ENCODE measurements at places on chromosomes 5 and 9. TPM values are rescaled to one million over a fixed set of nuclear protein-coding genes. Genes with fewer than 3 reads are reported as not detected.

DNA sequence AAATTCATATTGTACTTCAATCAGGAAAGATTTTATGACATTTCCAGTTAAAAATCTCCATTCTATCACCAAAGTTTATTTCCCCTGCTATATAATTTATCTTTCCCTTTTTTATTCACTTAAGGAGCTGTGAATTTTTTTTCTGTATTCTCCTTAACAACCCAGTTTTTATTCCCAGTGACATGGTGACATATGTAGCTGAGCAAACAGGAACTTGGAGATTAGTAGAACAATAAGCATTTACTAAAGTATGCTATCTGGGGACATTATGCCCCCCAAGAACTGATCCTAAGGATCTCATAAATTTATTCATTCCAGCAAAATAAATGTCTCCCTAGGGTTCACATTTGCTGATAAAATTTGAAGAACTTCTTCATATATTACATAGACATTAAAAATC, 1044.0 kb upstream of the CDH6 start:
- no peak for DNase-seq
- H3K27me3 ChIP-seq, result no peaks in the 10 kb centered on the region
- no peaks in the 10 kb centered on the region for H3K36me3 ChIP-seq
- H3K4me3 ChIP-seq, result no peak overlapping the region
- no peaks in the 10 kb centered on the region for H3K4me1 ChIP-seq

GRCh38 chr5:82163452-82164175, 114.5 kb downstream of the RPS23 start:
- no peaks in the 10 kb centered on the region for H3K36me3 ChIP-seq
- H3K4me1 ChIP-seq, result peaks cover 14% of the 10 kb centered on the region
- H3K27ac ChIP-seq, result peak overlapping the region; percentile 9
- H3K4me3 ChIP-seq, result no peak overlapping the region

GRCh38 chr5:100252944-100253343, 282.2 kb upstream of the FAM174A start:
- DNase-seq, result no peak
- H3K27ac ChIP-seq, result no peak overlapping the region
- H3K27me3 ChIP-seq, result no peaks in the 10 kb centered on the region
- no peaks in the 10 kb centered on the region for H3K36me3 ChIP-seq

FAM120AOS gene
- 32.4 TPM for total RNA-seq

DNA sequence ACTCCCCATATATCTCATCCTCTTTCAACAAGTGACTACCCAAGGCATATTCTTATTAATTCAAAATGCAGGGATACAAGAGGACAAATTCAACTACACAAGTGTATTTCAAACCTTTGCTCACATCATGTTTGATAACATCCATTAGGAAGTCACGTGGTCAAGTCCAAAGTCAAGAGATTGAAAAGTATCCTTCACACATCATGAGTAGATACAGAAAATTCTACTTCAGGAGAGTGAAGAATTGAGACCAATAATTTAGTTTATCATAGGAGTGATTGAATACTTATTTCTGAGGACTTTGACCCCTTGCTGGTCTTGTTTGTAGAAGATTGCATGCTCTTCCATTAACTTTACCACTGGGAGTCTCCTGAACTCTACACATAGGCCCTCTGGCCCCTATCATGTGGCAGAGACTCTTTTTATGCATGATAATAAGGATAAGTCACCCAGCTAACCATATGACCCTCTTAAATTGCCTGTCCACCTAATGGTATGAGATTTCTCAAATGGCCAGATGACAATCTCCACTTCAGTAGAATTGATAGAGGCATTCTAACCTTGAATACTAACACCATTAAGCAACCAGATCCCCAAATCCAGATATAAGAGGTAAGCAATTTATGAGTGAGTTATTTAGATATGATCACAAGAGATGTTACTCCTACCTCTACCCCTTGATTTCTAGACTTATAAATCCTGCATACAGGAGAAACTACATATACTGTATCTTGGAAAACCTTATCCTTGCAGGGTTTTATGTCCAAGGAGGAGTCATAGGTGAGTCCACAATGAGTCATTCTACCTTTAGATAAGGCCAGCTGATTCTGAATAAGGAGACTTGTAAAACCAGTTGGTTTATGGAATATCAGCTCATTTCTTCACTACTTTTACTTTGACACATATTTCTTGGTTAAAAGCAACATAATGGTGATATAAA, 26.6 kb upstream of the SLC46A2 start:
- no peak for DNase-seq
- H3K27me3 ChIP-seq, result no peaks in the 10 kb centered on the region
- H3K4me3 ChIP-seq, result no peak overlapping the region
- H3K4me1 ChIP-seq, result no peaks in the 10 kb centered on the region

CXCL14 gene
- 0.33 TPM for total RNA-seq

IFNE gene
- total RNA-seq, result not detected

ADAMTS6 gene
- total RNA-seq, result 2.2 TPM
